ENCODE measurements at places on chromosomes 2 and 18.

- DNase-seq: no peak
These were observed 326.7 kb downstream of the MTX2 start for GRCh38 chr2:176595986-176596385.

GRCh38 chr2:188701836-188702235 is 272.3 kb upstream of the COL3A1 start:
- no peak for DNase-seq

- no peak for DNase-seq
These were observed 30.0 kb downstream of the DTNA start for GRCh38 chr18:34740101-34740500.

DNA sequence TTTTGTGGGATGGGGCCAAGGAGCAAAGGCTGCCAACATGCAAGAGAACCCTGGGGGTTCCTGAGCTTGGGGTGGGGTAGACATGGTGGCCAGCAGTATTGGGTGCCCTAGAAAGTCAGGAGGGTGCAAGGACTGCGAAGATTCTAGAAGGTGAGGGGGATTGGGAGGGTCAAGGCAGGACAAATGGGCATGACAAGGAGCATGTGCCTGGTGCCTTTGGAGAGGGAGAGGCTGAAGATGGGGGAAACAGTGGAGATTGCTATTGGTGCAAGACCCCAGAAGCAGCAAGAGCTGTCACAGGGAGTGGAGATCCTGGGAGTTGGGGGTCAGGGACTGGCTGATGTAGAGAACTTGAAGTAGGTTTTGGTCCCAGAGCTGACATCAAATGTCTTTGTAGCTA is 7.5 kb downstream of the B3GNT2 start:
- DNase-seq: no peak

- DNase-seq: no peak
These were observed 28.7 kb upstream of the EML4 start for GRCh38 chr2:42140496-42140895.

- no peak for DNase-seq
These were observed 94.5 kb upstream of the LMAN1 start for GRCh38 chr18:59453468-59453961.

GRCh38 chr2:46366668-46367052 is 69.5 kb downstream of the EPAS1 start:
- DNase-seq: no peak

All from activated CD4-positive, alpha-beta T cell treated with anti-CD3 and anti-CD28 coated beads, Interleukin-2, amount 50 U/mL, for 24 hours (primary cell).